ENCODE measurements at places on chromosomes 7 and 10.
A peak's percentile ranks its signal among the peaks of the same experiment; 100 is the strongest.

GRCh38 chr10:86390337-86391120 is 23.9 kb upstream of the GRID1 start:
- no peak for DNase-seq

DNA sequence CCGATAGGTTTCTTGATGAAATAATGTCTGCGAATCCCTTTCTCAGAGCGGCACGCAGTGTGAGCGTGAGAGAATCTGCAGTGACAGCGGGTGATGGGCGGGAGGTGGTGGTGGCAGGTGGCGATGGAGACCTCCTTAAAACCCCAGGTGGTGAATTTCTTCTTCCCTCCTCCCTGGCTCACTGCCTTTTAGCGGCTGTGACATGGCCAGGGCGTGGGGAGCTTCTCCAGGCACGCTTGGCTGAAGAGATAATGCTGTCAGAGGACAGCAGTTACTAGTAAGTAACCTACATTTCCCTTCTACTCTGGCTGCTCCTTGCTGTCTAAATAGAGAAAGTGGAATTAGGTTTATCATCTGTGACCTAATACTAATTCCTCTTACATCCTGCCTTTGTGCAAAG is 141.4 kb upstream of the INSYN2A start:
- DNase-seq, result no peak

- DNase-seq, result no peak
Observed at GRCh38 chr7:34311591-34311990, 346.4 kb upstream of the NPSR1 start.

- DNase-seq, result no peak
Observed at GRCh38 chr7:11341285-11341944, 367.7 kb downstream of the PHF14 start.

DNA sequence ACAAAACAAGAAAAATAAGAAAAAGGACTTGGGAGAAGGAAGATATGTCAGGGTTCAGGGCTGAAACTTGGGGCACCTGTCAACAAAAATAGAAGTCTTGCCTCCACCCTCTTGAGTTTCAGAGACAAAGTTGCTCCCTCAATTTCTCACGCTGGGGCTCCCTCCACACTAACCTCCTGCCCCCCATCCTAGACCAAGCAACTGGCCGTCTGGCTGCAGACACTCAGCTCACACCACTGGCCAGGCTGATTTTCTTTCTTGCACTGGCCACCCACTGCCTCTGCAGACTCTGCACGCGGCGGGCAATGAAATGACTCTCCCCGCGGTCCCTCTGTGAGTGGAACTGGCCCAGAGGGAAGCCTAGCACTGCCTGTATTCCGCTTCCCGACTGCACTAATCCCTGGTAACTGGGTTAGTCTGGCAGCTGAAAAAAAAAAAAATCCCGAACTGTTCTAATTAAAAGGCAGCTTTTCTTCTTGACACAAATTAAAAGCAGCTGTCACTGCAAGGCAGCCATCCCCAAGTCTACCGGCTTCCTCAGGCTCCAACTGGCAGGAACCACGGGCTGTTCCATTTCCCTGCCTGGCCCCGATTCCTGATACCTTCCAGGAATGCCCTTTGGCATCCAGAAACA is 83.5 kb downstream of the SPDYE5 start:
- DNase-seq, result no peak

DNA sequence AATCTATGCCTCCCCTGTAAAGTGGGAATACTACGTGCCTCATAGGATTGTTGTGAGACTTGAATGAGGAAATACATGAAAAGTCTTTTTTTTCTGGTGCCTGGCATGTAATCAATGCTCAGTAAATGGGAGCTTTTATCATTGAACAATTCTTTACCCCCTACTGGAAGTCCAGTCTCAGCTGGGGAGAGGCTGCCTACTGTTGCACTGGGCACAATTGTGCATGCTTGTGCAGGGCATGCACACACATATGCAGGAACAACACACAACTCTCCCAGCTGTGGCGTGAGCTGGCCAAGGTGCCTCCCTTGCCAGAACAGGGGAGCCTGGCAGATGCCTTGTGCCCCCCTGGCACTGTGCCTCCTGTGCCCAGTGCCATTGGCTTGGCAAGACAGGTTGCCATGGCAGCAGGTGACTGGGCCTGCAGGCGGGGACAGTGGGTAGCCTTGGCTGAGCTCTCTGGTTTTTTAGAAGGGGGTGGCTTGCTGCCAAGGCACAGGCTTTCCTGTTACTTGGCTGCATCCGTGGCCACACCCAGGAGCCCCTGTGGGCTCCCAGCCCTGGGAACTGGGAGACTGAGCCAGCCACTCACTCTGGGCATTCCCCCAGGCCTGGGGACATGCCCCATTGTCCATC is 16.1 kb upstream of the PALD1 start:
- no peak for DNase-seq

DNA sequence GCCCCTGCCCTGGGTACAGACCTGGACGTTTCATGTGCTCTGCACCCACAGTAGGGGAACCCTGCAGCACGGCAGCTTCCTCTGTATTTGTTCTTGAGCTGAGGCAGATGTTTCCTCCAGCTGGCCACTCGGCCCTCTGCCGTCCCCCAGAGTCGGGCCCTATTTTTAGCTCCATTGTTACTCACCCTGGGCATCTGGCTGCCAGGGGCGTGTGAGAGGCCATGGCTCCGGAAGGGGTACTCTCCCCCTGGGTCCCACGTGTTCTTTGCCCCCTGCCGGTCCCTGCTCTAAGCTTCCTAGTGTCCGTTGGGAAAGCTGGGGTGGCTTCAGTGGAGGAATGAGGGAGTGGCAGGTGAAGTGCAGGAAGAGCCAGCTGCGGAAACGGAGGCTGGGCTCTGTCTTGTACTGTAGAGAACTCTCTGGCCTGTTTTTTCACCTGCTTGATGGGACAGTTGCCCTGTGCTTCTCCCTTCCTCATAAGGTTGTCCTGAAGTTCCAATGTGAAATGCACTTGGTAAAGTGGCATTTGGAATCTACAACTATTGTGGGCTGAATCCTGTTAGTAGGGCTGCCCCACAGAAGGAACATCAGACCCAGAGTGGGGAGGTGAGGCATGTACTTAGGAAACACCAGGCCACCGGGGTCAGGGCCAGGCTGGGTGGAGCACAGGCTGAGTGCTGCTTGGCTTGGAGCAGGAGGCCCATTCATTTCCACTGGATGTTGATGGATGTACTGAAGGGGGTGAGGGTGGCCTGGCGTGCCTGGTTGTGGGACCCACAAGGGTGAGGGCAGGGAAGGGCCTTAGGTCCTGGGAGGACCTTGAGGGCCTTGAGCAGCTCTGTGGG is 30.6 kb downstream of the PALD1 start:
- no peak for DNase-seq

DNA sequence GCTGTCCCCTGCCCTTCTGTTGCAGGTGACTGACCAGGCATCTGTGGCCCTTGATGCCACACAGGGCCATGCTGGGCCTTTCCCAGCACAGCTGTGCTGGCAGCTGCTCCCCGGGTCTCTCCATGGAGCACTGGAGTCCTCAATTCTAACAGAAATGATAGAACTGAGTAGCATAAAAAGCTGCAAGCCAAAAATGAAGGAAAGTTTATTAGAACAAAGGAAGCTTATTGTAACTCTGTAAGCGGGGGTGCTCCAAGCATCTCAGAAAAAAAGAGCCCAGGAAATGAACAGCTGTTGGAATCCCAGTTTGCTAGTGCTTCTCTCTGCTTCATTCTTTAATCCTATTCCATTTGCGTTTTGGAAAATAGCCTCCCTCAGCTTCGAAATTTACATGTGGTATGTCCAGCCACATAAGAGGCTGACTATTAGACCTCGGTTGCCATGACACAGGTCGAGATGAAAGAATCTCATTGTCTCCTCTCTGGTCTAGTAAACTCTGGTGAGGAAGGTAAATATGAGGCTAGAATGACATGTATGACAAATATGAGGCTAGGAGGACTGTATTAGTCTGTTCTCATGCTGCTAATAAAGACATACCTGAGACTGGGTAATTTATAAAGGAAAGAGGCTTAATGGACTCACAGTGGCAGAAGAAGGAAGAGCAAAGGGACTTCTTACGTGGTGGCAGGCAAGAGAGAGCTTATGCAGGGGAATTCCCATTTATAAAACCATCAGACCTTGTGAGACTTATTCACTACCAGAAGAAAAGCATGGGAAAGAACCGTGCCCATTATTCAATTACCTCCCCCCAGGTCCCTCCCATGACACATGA is 23.7 kb downstream of the EPDR1 start:
- no peak for DNase-seq

DNA sequence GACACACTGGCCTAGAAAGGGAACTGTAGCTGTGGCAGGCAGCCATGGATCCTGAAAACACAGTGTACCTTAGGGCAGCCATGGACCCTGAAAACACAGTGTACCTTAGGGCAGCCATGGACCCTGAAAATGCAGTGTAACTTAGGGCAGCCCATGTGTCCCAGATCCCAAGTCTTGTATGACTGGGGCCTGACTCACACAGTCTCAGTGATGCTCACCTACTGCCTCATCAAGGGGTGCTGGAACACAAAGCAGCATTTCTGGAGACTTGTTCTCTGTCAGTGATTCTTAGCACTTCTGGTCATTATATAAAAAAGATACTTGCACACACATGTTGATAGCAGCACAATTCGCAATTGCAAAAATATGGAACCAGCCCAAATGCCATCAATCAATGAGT is 70.2 kb upstream of the LAMB4 start:
- no peak for DNase-seq

DNA sequence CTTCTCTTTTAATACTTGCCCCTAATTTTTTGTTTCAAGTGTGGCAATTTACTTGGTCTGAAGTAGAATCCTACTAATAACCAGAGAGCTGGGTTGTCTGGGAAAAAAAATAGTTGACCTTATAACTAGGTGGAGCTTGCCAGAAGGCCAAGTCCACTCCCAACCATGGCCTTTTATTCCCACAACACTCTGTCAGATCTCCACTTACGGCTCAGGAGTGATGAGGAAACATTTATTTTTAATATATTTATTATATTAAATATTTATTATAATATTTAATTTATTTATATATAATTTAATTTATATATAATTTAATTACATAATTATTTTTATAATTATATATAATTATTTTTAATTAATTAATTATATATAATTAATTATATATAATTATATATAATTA is 58.8 kb downstream of the TSPAN12 start:
- DNase-seq, result no peak

DNA sequence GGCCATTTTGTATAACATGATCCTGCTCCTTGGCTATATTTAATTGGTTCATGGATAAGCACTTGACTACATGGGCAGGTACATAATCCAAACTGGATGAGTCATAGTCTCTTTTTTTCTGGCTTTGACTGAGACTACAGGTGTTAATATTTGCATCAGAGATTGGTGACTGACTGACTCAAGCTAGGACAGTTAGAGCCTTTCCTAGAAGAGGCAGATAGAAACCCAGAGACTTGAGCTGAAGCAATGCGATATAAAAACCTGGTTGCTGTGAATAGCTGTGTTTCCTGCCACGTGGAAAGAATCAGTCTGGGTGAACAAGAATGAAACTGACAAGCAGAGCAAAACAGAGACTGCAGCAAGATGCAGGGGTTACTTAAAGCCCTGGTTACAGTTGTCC is 81.0 kb downstream of the SAMD9 start:
- DNase-seq, result peak; percentile 30

- no peak for DNase-seq
Observed at GRCh38 chr10:86319676-86320075, 46.9 kb downstream of the GRID1 start.

DNA sequence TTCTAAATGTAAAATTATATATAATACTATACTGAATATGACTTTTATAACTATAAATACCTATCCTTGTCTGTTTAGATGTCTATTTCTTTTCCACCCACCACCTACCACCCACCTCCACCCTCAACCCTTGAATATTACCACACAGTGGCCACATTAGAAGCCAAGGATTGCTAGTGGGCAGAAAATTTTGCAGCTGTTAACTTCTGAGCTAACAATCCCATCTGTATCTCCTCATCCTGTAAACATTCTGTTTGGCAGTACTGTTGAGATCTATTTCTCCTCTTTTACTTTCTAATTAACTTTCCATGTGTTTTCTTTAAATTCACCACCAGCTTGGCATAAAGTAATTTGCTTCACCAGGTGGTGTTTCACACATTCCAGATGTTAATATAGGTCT is 281.1 kb upstream of the BMPER start:
- DNase-seq, result no peak

DNA sequence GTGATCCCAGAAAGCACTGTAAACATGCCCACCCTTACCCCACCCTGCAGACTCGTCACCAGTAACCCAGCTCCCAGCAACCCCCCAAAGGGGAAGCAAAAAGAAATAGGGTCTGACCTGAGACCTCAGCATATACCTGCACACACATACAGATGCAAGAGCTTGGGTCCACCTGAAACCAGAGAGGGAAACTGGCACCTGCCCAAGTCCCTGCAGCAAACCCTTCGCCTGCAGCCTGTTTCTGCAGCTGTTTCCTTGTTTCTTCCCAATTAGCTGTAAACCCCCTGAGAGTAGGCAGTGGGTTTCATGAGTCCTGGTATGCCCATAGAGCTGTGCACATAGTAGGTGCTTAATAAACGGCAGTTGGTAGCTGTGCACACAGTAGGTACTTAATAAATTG is 140.5 kb downstream of the FGFR2 start:
- DNase-seq, result no peak

DNA sequence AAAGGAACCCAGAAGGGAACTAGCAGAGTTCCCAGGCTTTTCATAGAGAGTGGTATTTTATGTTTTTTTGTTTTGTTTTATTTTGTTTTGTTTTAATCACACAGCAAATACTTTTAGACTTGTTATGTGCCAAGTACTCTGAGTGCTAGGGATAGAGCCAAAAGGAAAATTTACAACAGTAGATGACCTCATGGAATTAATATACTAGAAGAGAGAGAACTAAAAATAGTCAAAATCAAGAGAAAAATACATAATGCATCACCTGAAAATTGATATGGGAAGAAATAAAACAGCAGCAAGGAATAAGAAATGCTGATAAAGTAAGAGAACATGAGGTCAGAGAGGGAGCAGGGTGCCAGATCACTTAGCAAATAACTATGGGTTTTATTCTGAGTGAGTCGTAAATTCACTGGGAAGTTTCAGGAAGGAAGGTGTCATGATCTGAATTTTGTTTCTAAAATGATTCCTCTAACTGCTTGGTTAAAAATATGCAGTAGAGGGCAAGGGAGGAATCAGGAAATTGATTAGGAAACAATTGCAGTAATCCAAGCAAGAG is 351.0 kb downstream of the ANKRD7 start:
- no peak for DNase-seq

GRCh38 chr7:50710441-50711154 is 72.1 kb downstream of the GRB10 start:
- no peak for DNase-seq

DNA sequence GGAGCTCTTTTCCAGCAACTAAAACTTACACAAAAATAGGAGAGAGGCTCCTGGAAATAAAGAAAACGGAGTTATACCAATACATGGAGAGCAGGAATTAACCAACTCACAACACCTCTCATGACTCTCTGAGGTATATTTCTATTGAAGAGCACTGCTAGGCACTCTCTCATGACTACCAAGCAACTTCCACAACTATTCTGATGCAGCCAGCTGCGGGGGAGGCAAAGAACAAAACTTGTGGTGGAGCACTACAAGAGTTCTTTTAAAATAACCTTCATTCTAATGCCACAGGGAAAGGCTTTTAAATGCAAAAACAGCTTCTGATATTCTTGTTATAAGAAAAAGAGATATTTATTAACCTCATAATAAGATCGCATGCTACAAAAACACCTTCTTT is 140.7 kb downstream of the SLC25A13 start:
- DNase-seq, result no peak

GRCh38 chr7:35556515-35557471 is 138.1 kb downstream of the HERPUD2 start:
- no peak for DNase-seq
